ENCODE measurements at places on chromosomes 1 and 21.

DNA sequence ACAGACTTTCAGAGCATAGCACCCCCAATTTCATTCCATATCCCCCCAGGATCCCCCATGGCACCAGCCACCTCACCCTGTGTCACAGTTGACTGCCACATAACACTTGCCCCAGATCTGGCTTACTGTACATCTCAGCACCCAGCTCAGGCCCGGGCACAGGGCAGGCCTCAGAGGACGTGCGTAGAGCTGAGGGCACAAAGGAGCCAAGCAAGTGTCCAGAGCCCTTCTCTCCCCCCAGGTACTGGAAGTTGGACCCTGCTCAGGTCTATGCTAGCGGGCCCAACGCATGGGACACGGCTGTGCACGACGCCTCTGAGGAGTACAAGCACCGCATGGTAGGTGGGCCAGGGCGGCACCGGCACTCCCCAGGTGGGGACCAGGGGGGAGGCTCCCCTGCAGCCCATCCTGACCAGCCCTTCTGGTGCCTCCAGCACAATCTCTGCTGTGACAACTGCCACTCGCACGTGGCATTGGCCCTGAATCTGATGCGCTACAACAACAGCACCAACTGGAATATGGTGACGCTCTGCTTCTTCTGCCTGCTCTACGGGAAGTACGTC is 8.0 kb upstream of the SYTL1 start:
- DNase-seq, result no peak

GRCh38 chr1:19338323-19338762 is 26.2 kb downstream of the SLC66A1 start:
- no peak for DNase-seq

DNA sequence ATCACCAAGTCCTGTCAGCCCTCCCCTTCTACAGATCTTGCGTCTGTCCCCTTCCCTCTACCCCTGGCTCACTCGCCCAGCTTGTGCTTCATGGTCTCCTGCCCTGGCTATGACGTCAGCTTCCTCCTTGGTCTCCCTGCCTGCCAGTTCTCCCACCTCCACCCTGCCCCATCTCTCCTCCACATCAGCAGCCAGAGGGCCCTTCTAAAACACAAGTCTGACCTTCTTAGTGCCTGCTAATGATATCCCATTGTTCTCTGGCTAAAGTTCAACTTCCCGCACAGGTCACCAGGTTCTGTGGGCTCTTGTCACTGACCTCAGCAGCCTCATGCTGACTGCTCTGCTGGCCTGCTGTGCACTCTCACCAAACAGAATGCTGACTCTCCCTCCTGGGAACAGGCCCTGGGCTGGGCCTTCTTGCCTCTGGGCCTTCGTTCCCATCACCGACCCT is 24.7 kb upstream of the MYCL start:
- DNase-seq, result peak; percentile 45

DNA sequence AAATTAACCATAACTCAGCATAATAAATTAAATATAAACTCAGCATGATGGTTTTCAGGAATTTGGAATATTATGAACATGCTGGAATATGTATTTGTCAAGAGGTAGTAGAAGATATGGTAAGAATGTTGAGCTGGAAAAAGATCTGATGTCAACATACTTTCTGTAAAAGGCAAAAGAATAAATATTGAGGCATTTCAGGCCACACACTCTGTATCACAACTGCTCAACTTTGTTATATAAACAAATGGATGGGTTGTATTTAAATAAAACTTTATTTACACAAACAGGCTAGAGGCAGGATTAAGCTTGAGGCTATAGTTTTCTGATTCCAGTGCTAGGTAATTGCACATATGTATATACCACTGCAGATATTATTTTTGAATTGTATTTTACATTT is 1409.4 kb downstream of the MRPL39 start:
- DNase-seq, result no peak

- no peak for DNase-seq
Observed at GRCh38 chr1:248372394-248372793, 3.2 kb upstream of the OR2T6 start.

GRCh38 chr1:63329621-63330330 is 7.4 kb downstream of the FOXD3 start:
- no peak for DNase-seq

All from Caki2 (cell line).